T-helper 1 cell (primary cell): ENCODE measurements at places on chromosomes 13 and 19.

DNA sequence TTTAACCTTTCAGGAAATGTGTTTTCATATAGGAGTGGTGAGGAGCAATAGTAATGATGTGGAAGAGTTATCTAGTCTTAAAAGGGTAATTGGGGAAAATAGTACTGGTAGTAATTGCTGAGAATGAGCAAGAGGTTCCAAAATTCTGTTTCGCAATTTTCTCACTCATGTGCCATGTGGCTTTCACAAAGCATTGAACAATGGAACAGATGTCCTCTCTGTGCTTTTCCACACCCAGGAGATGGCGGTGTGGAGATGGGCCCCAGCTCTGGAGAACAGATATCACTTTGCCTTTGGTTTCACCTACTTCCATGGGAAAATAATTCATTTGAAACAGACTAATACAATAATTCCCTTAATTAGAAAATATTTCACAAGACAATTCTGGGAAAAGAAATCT is 170.0 kb upstream of the SLC10A2 start:
- no peak for DNase-seq

GRCh38 chr13:61192826-61193225 is 222.8 kb downstream of the PCDH20 start:
- DNase-seq = no peak

DNA sequence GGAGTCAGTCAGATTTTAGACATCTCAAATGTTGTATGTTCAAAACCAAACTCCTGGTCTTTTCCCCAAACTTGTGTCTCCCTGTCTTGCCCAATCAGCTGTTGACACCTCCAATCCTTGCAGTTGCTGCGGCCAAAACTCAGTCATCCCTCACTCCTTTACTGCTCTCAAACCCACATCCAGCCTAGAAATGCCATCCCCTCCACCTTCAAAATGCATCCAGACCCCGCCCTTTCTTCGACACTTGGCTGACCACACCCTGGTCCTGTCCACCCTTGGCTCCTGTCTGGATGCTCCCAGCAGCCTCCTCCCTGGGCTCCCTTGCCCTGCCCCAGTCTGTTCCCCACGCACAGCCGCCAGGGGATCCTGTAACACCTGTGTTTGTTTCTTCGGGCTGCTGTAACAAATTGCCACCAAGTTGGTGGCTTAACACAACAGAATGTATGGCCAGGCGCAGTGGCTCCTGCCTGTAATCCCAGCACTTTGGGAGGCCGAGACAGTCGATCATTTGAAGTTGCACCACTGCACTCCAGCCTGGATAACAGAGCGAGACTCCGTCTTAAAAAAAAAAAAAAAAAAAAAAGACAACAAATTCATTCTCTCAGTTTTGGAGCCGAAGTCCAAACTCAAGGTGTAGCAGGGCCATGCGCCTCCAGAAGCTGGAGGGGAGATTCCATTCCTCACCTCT is 11.7 kb downstream of the PLD3 start:
- DNase-seq = no peak

DNA sequence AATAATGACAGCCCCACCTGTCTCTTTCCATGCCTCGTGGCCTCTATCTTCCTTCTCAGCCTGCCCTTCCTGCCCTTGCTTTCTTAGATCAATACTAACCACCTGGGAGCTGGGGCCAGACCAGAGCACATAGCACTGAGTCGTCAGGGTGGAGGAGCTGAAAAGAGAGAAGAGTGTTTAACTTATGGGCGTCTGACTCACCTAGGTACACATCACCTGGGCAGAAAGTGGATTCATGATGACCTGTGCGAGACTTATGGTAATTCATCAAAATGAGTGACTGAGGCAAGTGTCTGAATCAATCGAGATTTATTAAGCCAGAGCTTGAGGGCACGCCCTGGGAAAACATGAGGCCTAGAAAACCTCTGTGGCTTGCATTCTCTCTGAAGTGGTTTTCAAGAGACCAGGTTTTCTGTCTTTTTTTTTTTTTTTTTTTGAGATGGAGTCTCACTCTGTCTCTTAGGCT is 19.2 kb downstream of the CEACAM6 start:
- peak; percentile 51 for DNase-seq

- DNase-seq = no peak
These were observed 88.5 kb upstream of the C1QTNF9B start for GRCh38 chr13:23985839-23986238.

DNA sequence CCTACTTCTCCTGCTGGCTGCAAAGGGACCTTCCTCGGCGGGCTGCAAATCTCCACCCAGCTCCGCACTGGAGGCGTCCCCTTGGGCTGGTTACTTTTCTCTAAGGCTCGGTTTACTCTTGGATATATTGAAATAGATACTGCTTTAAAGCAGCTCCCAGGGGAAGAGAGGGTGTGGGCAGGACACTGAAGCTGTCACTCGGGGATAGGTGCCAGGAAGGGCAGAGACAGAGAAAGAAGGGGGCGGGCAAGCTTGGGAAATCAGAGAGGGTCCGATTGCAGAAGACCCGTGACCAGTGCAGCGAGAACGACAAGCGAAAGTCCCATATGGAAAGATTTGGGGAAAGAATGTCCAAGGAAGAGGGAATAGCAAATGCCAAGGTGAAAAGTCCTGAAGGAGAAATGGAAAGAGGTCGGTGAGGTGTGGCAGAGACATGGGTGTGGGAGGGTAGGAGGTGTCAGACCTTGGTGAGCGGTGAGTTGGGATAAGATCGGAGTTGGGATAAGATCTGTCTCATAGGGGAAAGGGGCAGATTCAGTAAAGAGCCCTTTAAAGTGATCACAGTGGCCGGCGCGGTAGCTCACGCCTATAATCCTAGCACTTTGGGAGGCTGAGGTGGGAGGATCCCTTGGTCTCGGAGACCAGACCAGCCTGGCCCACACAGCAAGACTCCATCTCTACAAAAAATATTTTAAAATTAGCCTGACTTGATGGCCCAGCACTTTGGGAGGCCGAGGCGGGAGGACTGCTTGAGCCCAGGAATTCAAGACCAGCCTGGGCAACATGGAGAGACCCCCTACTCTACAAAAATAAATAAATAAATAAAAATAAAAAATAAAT is 618 bp downstream of the THSD8 start:
- DNase-seq = no peak

- no peak for DNase-seq
These were observed 10.8 kb downstream of the DNMT1 start for GRCh38 chr19:10183926-10184325.

DNA sequence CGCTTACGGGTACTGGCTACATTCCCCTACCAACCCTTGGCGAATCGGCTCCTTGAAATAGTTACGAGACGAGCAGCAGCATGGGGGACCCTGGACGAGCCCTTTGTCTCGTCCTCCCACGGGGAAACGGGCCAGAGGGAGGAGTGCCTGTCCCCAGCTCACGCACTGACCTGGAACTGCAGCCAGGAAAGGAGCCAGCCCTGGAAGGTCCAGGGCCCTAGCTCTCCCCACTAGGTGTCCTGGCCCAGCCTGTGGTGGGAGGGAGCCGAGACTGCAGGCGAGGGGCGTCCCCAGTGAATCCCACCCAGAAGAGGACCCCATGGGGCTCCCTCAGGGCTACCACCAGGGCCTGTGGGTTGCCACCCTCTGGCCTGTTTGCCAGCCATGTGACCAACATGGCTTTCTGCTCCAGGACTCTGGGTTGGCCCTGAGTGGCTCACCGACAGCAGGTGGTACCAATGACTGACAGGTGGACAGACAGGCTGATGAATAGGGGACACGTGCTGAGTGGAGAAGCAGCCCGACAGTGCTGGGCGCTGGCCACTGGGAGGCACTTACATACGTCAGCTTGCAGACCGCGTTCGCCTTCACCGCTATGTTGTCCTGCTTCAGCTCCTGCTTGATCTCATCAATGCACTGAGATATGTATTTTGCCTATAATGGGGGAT is 13.2 kb downstream of the AP3D1 start:
- no peak for DNase-seq

- DNase-seq = no peak
These were observed 29.5 kb downstream of the TMEM255B start for GRCh38 chr13:113788413-113789135.

DNA sequence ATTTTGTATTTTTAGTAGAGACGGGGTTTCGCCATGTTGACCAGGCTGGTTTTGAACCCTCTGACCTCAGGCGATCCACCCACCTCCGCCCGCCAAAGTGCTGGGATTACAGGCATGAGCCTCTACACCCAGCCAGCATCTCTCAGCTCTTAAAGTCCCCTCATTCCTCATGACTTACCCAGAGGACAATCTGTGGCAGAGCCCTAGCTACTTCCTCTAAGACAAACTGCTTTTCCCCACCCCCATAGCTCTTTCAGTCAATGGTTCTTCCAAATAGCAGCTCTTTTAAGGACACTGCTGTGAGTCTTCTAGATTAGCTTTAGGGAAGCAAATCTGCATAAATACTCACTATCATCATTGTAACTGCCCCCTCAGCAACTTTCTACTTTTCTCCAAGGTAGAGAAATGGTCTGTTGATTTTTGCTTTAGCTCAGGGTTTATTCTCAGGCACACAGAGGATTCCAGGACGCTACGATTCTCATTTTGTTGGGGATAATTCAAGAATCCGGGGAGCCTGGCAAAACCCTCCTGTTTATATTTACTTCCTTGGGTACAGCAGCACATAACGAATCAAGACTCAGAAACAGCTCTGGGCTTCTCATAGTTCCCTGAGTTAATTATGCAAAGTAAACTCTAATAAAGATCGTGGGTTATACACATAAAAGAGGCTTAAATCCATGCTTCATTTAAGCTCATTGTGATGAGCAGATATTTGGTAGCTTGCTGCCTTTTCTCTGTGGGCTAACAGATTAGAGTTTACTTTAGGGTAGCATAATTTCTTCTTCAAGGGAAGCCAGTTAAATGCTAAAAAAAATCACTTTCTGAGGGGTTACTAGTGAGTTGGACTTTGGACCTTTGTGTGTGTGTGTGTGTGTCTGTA is 357.4 kb downstream of the TDRD3 start:
- no peak for DNase-seq

DNA sequence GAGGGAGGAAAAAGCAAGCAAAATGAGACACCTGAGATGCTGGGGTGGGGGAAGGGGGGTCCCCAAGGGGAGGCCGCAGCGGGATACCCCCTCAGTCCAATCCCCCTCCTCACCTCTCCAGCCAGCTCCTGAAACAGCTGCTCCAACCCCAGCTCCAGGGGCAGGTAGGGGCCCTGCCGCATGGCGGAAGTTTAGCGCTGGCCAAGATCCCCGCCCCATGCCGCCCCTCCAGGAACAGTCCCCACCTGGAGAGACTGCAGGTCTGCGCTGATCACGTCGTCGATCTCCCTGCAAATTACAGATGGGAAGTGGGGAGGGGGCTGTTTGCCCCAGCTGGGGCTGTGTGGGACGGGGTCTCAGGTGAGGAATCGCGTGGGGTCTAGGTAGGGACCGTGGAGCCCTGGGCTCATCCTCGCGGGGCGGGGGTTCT is 9.0 kb downstream of the CAPN12 start:
- no peak for DNase-seq
